NCI-H1092 (cell line): ENCODE measurements at places on chromosomes 6 and 20.

- DNase-seq = no peak
Measured at GRCh38 chr6:76633259-76633658, 560.8 kb upstream of the IMPG1 start.

DNA sequence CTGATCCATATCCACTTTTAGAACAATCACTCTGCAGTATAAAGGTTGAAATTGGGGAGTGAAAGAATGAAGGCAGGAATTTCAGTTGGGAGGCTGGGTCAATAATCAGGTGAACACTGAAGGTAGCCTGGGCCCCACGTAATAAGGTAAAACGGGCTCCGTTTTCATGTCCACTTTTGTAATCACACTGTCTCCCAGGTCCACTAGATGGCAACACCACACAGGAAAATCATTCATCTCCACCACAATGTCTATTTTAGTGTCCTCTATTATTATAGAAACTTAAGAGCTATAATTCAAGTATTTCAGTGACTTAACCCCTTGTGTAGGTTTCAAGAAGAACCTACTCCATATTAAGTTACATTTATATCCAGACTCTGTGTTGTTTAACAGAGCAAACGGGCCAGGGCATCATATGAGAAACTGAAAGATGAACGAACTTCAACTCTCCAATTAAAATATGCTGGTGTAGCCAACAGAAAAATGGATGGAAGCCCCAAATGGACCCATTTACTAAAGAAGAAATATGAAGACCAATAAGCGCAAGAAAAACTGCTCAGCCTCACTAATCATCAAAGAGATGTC, 45.9 kb upstream of the MC3R start:
- no peak for DNase-seq

DNA sequence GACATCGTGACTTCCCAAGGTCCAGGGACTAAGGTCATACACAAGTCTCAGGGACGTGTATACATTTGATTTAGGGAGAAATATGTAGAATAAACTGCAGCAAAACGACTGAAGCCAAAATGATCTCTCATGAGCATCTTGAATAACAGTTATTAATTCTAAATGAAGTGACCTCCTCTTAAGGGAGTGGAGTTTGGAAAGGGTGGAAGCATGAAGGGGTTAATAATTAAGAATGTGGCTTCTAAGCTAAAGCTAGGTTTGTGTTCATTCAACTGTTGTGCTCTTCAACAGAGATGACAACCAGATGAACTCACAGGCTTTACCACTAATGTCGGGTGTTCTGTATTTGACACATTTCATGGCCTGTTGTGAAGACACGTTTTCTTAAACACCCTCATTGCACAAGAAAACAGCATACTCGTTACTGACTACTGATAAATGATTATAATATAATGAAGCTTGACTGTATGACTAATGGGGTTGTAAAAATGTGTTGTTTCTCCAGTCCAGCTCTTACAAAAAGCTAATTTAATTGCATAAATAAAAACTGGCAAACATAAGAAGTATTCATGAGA, 1.5 kb downstream of the PPP1R14C start:
- no peak for DNase-seq

GRCh38 chr6:125102891-125103290, 50.7 kb upstream of the TPD52L1 start:
- DNase-seq = no peak

DNA sequence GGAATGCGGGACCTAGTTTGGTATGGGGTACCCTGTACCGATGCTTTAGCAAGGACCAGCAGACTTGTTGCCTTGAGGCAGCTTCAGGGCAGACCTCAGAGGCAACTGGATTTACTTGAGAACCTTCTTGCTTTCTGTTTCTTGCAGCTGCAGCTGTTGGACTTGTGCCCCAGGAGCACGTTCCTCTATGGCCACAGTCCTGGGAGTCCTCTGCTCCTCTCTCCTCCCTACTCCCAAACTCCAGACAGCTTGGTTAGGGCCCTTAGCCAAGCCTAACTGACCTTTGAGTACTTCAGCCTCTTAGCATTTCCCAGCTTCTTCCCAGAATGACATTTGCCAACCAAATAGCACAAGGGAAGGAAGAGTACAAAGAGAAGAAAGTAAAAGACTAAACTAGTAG, 34.7 kb downstream of the GHRH start:
- no peak for DNase-seq

DNA sequence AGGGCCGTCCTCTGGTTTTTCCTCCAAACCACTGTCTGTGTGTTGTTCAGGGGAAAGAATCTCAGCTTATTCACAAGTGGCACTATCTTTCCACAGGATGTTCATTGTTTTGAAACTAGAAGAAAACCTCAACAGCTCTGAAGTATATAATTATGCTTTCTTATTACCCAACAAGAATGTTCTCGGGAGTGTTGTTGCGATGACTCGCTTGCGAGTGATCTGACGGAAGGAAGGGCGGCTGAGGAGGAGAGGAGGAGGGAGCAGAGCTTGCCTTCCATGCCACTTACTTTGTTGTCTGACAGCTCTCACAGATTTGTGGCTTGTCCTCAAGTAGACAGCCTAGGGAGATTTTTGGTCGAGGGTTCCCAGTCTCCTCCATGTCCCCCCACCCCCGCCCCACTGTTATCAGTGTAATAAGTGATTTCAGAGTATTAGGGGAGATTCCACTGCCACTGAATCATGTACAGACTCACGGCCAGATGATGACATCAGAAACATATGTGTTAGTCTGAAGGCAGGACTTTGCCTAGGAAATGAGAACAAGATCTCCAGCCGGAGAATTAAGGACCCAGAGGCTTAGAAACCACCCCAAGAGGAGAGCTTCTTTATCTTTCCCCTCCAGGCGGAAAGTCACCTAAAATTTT, 80.7 kb upstream of the CCN6 start:
- no peak for DNase-seq

DNA sequence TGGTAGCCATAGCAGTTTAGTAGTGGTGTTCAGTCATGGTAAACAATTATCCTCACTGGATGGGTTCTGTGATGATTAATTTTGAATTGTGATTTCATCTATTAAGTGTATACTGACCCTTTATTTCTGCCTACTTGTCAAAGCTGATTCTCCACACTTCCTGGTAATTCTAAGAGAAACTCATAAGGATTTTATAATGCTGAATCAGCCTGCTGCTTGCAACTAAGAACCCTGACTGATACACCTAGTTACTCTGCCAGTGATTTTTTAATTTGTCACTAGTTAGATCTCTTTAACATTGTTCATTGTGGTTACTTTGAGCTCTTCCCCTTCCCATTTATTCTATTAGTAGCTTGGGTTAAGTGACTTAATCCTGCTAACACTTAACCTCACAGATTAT, 8.6 kb downstream of the CDC40 start:
- no peak for DNase-seq

DNA sequence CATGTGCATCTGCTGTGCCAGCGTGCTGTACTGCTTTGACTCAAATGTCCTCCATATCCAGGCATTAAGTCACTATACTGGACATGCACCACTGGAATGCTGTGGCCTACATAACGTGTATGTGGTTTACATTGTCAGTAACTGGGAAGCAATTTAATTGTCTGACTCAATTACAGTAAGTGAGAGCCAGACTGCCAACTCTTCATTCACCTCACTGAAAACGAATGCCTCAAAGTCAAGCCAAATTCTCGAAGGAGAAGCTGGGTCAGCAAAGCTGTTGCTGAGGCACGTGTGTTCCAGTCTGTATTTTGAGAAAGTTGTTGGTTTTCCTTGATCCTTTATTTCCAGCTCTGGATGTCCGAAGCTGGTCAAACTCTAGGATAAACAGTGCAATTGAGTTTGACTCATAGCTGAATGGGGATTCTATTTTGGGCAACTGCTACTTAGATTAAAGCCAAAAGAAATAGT, 534.3 kb downstream of the COL12A1 start:
- no peak for DNase-seq

- no peak for DNase-seq
Measured at GRCh38 chr6:80690551-80691131, 584.2 kb downstream of the BCKDHB start.

- DNase-seq = no peak
Measured at GRCh38 chr6:56279331-56280080, 32.1 kb upstream of the COL21A1 start.

DNA sequence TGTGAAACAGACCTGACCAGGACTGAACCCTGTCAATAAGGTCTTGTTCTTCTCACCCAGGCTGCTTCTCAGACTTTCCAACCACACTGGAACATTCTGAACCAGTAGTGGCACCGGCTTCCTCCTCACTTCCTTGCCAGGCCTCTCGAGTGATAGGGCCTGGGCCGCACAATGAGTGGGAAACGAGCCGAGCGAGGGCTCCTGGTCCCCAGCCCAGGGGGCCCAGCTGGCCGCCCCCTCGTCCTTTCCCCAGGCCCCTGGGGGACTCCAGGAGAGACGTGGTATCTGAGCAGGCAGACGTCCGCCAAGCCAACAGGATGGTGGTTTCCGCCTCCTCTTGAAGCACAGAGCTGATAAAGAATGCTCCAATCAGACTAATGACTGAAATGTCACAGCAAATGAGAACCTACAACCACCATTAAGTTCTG, 117.9 kb downstream of the GMDS start:
- DNase-seq = no peak

GRCh38 chr6:45854149-45854742, 161.4 kb downstream of the CLIC5 start:
- no peak for DNase-seq

DNA sequence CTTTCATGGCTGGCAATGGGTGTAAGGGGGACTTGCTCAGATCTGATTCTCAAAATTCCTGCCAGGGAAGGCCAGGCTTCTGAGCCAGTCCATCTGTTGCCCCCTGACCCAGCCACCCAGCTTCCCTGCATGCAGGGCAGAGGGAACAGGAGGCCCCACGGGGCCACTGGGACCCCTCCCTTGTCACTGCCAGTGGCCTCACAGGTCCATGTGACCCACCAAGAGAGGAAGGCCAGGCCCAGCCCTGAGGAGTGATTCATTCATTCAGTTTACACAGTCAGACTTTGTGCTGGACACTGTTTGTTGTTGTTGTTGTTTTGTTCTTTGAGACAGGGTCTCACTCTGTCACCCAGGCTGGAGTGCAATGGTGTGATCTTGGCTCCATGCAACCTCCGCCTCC, 39.5 kb downstream of the UBE2V1 start:
- DNase-seq = no peak

DNA sequence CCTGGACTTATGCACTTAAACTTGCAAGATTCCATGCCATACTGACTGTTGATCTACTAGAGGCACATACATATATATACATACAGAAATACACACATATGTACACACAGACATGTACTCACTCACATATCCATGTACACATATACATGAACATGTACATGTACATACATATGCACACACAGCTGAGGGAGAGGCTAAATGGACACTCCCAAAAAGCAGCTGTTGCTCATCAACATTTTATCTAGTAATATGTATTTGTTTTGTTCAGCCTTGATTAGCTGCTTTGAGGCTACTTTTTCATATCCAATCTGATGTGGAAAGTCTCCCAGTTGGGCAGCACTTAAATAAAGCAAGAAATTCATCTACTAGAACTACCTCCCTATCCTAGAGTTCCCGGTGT, 33.7 kb upstream of the FBXL4 start:
- no peak for DNase-seq

- DNase-seq = no peak
Measured at GRCh38 chr6:135647521-135647920, 150.0 kb upstream of the AHI1 start.
